Activated naive CD4-positive, alpha-beta T cell (primary cell): ENCODE measurements at places on chromosomes 1 and 21.

DNA sequence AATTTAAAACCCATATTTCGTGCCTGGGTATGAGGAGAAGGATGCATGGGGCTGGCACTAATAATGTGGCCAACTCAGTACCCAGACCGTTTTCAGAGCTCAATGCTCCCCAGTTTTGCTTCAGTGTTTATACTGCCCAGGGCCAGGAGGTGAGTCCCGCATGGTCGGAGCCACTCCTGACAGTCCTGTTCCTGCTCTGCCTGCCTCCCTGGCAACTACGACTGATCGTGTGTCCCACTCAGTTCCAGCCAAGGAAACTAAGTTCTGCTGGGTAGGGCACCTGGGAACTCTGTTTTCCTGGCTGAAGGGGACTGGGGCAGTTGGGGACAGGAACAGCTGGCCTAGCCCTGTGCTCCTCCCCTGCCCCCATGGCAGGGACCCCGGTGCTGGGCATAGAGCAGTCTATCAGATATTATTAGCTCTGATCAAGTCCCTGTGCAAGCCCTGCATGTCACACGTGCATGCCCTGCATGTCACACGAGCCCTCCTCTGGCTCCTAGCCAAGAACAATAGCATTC lies 19.2 kb downstream of the S100A7 start:
- no peak for DNase-seq

GRCh38 chr1:43405219-43405875 lies 15.6 kb downstream of the SZT2 start:
- no peak for DNase-seq

DNA sequence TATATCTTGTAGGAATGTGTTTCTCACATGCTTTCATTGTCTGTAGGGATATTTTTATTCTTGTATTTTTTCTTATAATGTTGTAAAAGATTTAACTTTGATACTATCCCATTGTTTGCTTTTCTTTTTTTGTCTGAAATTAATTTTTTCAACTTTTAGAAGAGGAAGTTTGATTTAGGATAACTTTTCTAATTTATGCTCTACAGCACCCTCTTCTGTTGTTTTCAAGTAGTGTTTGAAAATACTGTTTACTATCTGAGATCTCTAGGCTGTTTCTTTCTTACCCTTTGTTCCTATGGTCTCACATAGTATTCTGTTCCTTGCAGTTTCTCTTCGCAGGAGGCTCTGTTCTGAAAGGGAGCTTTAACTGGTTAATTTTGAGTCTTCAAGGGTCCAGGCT lies 21.9 kb downstream of the ABCD3 start:
- DNase-seq = no peak

DNA sequence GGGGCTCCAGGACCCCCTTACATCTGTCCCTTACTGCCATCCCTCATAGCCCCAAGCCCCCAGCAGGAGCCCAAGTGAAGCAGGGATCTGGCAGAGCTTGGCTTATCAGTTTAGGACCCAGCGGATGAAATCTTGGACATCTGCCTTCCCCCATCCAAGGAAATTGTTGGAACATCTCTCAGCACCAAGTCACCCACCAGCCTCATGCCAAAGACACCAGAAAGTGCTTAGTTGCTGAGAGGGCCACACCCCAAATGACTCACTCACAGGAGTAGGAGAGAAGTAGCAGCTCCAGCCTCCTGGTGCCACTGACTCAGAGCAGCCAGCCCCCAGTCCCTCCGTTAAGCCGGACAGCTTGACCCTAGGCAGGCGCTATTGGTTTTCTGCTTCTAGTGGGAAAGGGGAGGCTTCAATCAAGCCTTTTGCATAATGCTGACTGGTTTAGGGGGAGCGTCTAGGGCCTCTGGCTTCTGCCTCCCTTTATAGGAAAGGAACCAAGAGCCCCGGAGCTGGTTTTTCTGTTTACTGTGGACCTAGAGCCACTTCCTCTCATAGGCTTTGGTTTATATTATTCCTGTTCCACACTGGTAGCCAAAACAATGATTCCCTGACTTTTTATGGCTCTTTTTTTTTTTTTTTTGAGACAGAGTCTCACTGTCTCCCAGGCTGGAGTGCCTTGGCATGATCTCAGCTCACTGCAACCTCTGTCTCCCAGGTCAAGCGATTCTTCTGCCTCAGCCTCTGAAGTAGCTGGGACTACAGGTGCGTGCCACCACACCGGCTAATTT lies 114.2 kb upstream of the IPO9 start:
- no peak for DNase-seq

GRCh38 chr1:179803104-179803503 lies 60.0 kb downstream of the FAM163A start:
- DNase-seq = no peak

DNA sequence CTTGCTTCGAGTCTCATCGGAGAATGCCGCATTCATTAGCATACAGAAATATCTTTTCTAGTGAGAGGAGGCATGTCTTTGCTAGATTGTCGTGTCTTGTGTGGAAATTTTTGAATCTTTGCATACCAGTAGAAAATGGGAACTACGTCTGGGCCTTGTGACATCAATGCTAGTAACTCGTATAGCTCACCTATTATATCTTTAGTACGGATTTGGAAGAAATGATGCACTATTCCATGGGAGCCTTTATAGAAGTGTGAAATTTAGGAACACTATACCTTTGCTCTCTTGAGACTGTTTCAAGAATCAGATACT lies 835 bp downstream of the UHMK1 start:
- no peak for DNase-seq

- no peak for DNase-seq
Observed at GRCh38 chr1:173354937-173355280, 122.2 kb upstream of the PRDX6 start.

- no peak for DNase-seq
Observed at GRCh38 chr1:83060221-83060620, 938.7 kb downstream of the TTLL7 start.

DNA sequence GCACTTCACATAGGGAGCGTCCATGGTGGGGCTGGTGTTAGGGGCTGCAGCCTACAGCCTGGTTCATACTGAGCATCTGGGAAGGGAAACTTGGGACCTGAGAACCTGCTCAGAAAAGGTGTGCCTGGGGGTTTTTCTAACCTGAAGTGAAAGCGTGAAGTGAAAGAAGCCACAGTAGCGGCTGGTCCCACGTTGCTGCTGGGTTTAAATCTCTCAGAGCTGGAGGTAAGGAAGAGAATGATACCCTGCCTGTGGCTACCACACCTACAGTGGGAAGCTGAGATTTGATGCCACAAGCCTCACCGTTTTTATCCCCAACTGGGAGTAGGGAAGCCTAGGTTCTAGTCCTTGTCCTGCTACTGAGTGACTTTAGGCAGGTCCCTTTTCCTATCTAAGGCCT lies 21.0 kb upstream of the FUCA1 start:
- no peak for DNase-seq

- DNase-seq = no peak
Observed at GRCh38 chr1:162072740-162073139, 3.2 kb downstream of the NOS1AP start.

- DNase-seq = no peak
Observed at GRCh38 chr1:174399211-174399610, 48.6 kb upstream of the GPR52 start.

- no peak for DNase-seq
Observed at GRCh38 chr1:100810360-100810759, 84.3 kb downstream of the EXTL2 start.

DNA sequence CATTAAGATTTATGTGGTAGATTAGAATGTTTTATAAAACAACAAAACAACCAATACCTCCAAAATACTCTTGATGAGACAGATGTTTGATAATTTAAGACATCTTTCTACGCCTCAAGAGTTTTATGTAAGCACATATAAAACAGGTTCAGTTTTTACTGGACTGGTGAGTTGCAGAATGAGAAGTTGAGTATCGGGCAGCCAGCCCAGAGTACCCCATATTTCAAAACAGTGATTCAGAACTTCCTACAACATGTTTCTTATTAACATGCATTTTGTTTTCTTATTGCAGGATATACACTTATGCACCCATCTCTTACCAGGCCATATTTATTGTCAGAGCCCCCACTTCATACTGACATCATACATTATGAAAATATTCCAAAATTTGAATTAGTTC lies 91.4 kb upstream of the RAVER2 start:
- DNase-seq = no peak

DNA sequence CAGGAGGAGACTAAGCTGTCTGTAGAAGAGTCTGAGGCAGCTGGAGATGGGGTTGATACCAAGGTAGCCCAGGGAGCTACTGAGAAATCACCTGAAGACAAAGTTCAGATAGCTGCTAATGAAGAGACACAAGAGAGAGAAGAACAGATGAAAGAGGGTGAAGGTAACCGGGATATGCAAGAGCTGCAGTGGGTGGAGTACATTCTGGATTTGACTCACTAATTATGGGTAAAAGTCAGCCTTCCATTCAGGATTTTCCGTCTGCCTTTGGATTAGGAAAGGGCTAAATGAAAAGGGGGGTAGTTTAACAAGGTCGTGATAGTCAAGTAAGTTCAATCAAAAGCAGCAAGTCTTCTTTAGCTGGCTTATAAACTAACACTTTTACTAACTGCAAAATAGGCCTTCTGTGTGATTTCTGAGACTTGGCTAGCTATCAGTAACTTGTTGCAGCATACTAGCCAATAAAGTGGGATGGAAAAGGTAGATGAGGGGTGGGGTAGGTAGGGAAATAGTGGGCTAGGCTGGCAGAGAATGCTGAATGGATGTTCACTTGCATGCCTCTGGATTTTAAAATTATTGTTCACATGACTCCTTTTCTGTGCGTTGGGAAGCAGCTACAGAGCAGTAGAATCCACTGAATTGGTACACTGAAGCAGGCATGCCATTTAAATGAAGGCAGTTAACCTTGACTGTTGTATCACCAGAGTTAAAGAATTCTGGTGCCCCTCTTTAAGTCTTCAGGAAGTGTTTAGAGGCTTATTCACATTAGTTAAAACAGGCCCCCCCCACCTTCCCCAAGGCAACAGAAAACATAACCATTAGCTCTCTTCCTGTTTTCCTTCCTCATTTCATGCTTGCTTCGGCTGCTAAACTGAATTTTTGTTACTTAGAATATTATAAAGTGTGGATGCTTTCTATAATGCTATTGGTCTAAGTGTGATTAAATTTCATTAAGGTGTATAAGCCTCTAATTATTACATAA lies 15.4 kb downstream of the CCDC17 start:
- DNase-seq = no peak

DNA sequence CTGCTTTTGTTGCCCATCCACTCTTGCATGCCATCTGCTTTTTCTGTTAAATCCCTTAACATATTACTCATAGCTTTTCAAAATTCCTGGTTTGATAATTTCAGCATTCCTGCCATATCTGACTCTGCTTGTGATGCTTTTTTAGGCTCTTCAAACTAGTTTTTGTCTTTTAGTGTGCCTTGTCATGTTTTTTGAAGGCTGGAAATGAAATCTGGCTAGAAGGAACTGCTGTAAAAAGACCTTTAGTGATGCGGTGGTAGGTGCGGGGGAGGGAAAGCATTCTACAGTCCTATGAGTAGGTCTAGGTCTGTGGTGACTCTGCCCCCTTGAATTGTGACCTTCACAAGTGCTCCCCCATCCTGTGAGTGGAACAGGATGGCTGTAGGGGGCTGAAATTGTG lies 15.0 kb upstream of the S100B start:
- DNase-seq = no peak

GRCh38 chr21:36423771-36424433 lies 38.7 kb downstream of the CHAF1B start:
- DNase-seq = no peak

DNA sequence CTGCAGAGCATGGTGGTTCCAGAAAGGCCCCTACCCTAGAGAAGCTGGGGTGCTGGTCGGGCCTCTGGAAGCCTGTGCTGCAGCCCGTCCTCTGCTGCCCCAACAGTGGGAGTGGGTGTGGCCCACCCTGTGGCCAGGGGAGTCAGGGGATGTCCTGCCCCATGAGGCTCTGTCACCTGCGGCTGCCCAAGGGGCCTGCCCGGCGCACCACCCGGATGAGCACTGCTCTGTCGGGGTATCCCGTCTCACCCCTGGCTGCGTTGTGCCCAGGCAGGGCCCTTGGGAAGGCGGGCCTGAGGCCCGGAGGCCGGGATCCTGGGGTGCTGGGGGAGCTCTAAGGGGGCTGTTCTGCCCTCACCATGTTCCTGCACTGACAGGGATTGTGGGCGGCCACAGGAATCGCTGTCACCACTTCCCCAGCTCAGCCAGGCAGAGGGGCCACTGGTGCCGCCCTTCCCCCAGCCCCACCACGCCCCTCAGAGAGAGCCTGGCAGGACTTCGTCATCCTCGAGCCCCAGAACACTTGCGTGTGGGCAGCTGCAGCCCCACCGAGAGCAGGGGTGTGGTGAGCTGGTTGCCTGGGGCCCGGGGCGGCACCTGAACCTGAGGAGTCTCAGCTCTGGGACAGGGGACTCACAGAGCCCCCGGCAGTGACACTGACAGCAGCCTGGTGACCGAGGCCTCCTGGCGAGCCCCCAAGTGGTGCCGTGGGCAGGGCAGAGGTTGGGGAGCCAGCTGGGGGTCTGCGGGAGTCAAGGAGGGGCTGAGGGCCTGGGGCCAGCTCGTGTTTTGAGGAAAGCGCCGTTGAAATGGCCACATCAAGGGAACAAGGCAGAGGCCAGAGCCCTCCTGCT lies 20.2 kb downstream of the PANK4 start:
- DNase-seq = no peak

DNA sequence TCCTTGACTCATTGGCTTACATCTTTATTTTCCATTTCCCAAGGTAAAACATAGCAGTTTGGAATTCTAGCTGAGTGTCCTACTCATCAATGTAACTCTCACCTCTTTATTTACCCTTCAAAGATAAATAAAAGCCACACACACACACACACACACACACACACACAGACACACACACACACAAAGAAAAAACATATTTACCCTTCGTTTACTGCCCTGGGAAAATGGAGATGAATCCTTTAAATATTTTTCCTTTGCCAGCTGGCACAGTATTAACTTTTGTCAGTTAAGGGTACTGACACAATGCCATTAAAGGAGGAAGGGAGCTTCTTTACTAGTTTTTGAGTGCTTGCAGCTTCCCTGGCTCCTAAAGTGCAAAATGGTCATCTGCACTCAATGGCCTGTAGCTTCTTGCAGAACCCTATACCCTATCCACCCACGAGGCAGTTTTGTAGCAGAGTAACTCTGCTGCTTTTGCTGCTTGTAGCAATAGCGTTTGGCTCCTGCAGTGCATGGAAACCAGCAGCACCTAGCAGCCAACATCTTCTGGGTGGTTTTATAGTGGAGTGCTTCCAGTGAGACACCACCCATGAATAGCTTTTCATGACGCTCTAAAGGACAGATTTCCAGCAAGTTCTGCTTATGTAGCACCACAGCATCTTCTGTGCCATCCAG lies 103.7 kb downstream of the HS2ST1 start:
- no peak for DNase-seq

DNA sequence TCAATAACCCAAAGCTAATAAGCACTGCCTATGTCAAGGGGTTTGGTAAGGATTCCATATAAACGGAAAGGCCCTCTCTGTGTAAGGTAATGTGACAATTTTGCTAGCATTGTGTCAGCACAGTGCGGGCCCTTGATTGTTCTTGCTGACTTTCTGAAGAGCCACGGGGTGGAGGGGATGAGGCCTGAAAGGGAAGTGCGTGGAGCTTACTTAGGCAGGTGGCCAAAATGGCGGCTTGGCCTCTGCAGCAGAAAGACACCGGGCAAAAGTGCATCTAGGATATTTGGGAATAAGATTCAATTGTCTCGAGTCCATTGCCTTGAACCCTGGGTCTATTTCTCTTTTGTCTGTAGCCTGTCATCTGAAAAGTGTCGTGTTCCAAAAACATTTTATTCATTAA lies 114.3 kb downstream of the TGFB2 start:
- no peak for DNase-seq

- DNase-seq = peak; percentile 79
Observed at GRCh38 chr1:229227298-229227919, 43.5 kb upstream of the RAB4A start.
